ENCODE measurements at places on chromosomes 4 and X.

DNA sequence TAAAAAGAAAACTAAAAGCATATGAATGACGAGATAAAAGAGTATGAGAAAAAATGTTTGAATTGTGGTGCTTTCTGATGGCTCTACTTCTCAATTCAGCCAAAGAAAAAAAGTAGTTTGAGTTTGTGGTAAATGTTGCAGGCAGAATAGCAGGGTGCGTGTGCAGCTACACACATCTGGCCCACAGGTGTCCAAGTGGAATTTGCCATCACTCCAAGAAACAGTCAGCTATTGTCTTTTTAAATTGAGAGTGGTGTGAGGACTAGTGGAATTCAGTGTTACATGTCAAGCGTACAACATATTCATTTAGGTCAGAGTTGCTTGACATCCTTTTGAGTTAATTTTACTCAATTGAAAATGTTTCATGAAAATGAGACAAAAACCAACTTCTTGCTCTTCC lies 424.8 kb upstream of the MAD2L1 start:
- no peak for DNase-seq
- H3K36me3 ChIP-seq, result no peaks in the 10 kb centered on the region
- H3K27me3 ChIP-seq, result no peaks in the 10 kb centered on the region
- H3K27ac ChIP-seq, result no peak overlapping the region

DNA sequence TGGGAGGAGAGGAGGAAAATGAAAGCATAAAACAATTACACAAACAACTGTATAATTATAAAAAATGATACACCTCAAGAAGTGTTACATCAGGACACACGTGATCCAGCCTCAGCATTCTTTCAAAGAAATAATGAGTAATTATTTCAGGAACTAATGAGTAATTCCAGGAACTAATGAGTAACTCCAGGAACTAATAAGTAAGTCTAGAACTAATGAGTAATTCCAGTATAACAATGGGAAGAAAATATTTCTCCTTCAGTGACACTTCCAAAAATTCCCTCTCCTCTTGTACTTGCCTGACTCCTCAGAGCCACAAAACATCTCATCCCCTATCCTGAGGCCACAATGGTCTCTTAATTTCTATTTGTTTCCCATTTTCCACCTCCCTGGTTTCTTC lies 63.5 kb upstream of the COL25A1 start:
- H3K36me3 ChIP-seq, result no peaks in the 10 kb centered on the region
- DNase-seq, result no peak
- no peaks in the 10 kb centered on the region for H3K27me3 ChIP-seq
- no peak overlapping the region for H3K4me3 ChIP-seq
- no peak overlapping the region for H3K27ac ChIP-seq

DNA sequence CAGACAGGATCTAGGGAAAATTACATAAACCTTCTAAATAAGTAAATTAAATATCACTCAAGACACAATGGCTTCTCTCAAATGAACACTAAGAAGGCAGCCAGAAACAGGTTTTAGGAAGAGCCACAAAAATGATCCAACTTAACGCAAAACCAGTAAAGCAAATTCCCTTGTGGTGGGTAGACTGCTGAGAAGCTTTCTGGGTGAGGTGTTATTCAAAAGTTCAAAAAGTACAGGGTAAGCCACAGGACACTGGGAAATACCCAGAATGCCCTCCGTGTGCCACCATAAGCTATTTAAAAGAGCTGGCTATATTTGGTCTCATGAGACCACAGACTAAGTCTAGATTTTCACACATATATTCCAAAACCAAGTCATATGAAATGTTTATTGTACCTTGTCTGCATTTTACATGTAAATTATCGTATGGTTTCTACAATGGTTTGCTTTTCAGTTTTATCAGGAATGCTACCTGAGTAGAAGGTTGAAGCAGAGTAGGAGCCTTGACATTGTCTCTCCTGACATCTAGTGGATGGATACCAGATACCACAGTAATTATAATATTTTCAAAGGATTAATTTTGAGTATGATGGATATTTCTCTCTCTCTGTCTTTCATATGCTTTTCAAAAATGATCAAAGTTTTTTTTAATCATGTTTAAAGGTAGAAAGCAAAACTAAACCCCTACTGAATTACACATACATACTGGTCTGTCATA lies 109.3 kb upstream of the KLHL13 start:
- H3K36me3 ChIP-seq, result no peaks in the 10 kb centered on the region
- no peak overlapping the region for H3K4me3 ChIP-seq
- no peak for DNase-seq
- H3K27ac ChIP-seq, result no peak overlapping the region
- H3K27me3 ChIP-seq, result no peaks in the 10 kb centered on the region

- H3K27ac ChIP-seq, result no peak overlapping the region
- H3K27me3 ChIP-seq, result no peaks in the 10 kb centered on the region
- no peaks in the 10 kb centered on the region for H3K36me3 ChIP-seq
These were observed 2.7 kb upstream of the ATP10D start for GRCh38 chr4:47482326-47482725.

GRCh38 chr4:71275570-71275969 lies 63.2 kb upstream of the SLC4A4 start:
- H3K4me1 ChIP-seq, result no peaks in the 10 kb centered on the region
- H3K36me3 ChIP-seq, result no peaks in the 10 kb centered on the region
- no peak overlapping the region for H3K27ac ChIP-seq
- H3K4me3 ChIP-seq, result no peak overlapping the region
- DNase-seq, result no peak

DNA sequence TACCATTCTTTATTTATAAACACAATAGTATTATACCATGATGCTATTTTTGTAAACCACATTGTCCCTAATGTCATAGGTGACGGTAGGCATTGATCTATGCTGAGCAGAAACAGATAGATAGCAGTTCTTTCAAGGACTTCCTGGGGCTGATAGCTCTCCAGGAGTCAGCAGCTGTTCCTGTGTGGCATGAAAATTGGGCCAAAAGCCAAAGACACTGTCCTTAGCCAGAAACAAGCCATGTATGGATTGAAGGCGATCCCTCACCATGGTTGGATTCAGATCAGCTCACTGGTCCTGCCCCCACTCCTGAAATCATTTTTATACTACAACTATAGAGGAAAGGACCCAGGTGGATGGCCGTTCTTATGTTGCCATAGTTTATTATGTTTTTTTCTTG lies 53.6 kb downstream of the DDX60 start:
- DNase-seq, result no peak
- H3K27ac ChIP-seq, result no peak overlapping the region
- H3K27me3 ChIP-seq, result no peaks in the 10 kb centered on the region
- no peak overlapping the region for H3K4me3 ChIP-seq
- no peaks in the 10 kb centered on the region for H3K4me1 ChIP-seq

DNA sequence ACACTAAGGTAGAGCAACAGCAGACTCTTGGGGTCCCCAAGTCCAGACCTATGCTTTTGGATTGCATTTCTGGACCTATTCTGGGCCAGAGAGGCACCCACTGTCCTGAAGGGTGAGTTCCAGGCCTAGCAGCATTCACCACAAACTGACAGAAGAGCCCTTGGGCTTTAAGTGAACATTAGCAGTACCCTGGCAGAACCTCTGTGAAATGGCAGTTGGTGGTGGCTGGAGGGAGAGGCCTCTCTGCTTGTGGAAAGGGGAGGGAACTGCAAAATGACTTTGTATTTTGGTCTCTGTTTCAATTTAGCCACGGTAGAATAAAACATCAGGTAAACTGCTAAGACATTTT lies 1211.9 kb downstream of the PCDH18 start:
- DNase-seq, result no peak
- H3K27me3 ChIP-seq, result no peaks in the 10 kb centered on the region
- H3K4me1 ChIP-seq, result no peaks in the 10 kb centered on the region
- no peak overlapping the region for H3K27ac ChIP-seq
